ENCODE measurements at places on chromosomes 1 and 21.

- no peak for DNase-seq
These were observed 12.6 kb downstream of the CREG1 start for GRCh38 chr1:167541003-167541402.

- no peak for DNase-seq
These were observed 95.6 kb downstream of the ZNF644 start for GRCh38 chr1:90925928-90926869.

DNA sequence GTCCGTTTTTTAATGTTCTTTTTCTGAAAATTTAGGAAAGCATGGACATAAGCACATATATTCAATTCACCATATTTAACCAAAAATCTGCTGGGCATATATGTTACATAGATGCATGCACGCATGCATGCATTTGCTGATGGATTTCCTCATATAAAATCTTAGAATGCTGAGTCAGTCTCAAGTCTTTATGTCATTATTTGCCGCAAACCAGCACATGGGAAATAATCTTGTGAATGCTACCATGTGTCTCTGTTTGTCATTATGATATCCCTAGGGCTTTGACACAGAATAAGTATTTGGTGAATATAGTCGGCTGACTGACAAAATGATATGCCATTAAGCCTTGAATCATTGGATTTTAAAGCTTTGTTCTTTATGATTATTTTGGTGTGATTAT lies 776.5 kb downstream of the KCNT2 start:
- no peak for DNase-seq

DNA sequence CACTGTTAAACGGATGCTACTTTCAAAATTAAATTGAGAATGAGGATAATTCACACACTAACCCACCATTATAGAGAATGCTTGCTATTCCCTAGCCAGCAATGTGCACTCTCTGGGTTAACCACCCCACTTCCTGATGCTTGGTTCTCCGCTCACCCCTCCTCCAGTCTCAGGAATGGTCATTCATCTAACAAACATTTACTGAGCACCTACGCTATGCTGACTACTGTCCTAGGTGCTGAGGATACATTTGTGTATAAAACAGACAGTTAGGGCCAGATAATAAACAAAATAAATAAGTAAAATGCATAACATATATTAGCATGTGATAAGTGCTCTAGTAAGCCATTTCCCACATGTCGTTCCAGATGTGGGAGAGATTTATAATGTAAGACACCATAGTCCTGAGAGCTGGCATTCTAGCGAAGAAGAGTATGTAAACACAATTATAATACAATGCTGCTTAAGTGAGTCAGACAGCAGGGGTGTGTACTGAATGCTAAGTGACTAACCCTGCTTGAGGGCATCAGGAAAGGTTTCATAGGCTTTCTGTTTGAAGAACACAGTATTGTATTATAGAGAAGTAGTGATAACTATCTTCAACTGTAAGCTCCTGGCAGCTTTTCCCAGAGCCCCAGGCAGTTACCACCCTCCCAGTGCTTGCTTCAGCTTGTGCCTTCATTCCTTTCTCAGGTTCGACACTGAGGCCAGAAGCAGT lies 126.7 kb upstream of the CACHD1 start:
- DNase-seq = no peak

- DNase-seq = no peak
These were observed 615.5 kb downstream of the AJAP1 start for GRCh38 chr1:5269901-5270300.

GRCh38 chr1:38686927-38687255 lies 172.7 kb downstream of the RRAGC start:
- DNase-seq = no peak

GRCh38 chr1:226813671-226814591 lies 56.5 kb upstream of the PSEN2 start:
- no peak for DNase-seq

Measured in activated CD4-positive, CD25-positive, alpha-beta regulatory T cell (primary cell).